ENCODE measurements at places on chromosomes 12 and 14. TPM values are rescaled to one million over a fixed set of nuclear protein-coding genes. Genes with fewer than 3 reads are reported as not detected.

DNA sequence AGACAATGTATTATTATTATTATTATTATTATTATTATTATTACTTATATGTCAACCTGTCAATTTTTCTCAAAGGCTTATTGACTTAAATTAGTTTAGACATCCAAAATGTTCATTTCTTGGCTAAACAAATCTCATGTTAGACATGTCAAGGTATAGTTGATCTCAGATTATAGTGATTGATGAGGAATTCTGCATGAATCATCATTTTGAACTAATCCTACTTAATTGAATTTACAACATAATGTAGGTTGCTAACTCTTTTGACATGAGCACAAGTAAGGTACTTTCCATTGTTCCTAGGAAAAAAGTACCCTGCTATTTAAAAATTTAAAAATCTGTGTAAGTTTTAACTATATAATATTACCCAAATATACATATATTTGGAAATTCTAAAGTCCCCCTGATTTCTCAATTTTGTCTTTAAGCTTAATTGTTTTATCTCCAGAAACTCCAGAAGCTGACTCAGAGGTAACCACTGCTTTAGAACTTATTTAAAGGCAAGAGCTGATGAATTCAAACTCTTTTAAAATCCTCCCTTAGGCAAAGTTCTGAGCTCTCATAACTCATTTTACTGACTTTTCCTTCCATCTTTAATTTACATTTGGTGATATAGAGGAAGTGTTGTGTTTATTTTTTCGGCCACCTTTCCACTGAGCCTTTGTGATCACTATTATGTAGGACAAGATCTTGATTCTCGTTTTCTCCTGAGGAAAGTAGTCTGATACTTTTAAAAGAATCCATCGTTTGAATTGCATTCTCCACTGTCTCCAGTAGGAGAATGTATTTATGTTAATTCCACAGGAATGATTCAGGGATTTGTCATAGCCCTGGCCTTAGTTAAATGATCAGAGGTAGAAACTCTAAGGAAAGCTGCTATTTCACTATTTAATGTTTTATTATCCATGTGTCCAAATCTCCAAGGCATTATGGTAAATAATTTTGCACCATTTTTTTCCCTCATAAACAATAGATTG lies 1304.5 kb downstream of the AACS start:
- no peaks in the 10 kb centered on the region for H3K36me3 ChIP-seq
- no peak overlapping the region for H3K4me3 ChIP-seq
- no peak for DNase-seq
- no peak overlapping the region for H3K27ac ChIP-seq

KLRC3 gene
- total RNA-seq: not detected

DNA sequence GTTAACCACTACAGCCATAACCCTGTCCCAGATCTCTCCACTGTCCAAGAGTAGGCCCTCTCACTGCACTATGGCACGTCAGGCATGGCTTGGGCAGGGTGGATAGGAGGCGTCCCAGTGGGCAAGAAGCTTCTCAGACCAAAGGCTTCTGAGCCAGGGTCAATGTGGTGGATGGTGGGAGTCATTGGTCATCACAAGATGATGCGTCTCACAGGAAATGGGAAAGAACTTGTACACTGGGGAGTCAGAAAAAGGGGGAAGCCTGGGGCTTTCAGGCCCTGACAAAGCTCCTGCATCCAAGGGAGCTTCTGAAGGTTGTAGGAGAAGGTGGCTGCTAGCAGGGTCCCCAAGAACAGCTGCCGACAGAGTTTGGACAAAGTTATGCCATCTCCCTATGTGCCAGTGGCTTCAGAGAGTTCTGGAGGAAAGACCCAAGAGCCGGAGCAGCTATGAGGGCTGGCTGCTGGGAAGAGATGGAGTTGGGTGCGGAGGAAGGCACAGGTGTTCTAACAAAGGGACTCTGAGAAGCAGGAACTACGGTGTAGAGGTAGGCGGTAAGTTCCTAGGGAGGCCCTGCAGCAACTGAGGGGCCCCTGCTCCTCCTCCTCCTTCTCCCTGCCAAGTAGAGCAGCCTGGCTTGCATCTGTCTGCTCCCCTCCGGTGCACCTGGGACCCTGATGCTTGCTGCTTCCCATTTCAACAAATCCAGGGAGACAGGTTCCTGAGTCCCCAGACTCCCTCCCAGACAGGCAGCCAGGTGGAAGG lies 81.1 kb downstream of the ARL6IP4 start:
- H3K4me1 ChIP-seq: peaks cover 20% of the 10 kb centered on the region
- peaks cover 3% of the 10 kb centered on the region for H3K36me3 ChIP-seq
- no peak overlapping the region for H3K4me3 ChIP-seq
- DNase-seq: no peak

- H3K36me3 ChIP-seq: no peaks in the 10 kb centered on the region
- H3K4me1 ChIP-seq: peaks cover 5% of the 10 kb centered on the region
- DNase-seq: peak; percentile 27
These were observed 75.2 kb upstream of the RPH3A start for GRCh38 chr12:112716099-112717093.

GRCh38 chr12:20653871-20654270 lies 41.3 kb upstream of the SLCO1C1 start:
- H3K4me3 ChIP-seq: no peak overlapping the region
- no peaks in the 10 kb centered on the region for H3K36me3 ChIP-seq
- H3K27ac ChIP-seq: no peak overlapping the region
- H3K4me1 ChIP-seq: no peaks in the 10 kb centered on the region

SLC5A8 gene
- total RNA-seq: not detected

SIRT4 gene
- total RNA-seq: 1.8 TPM

Measured in endothelial cell (in vitro differentiated cells).